Stimulated activated CD8-positive, alpha-beta memory T cell treated with anti-CD3 and anti-CD28 coated beads, Interleukin-2, amount 100 ng/mL, for 1 hour (primary cell): ENCODE measurements at places on chromosomes 1 and 21.

- no peak for DNase-seq
These were observed 122.5 kb downstream of the GIPC2 start for GRCh38 chr1:78168306-78168705.

DNA sequence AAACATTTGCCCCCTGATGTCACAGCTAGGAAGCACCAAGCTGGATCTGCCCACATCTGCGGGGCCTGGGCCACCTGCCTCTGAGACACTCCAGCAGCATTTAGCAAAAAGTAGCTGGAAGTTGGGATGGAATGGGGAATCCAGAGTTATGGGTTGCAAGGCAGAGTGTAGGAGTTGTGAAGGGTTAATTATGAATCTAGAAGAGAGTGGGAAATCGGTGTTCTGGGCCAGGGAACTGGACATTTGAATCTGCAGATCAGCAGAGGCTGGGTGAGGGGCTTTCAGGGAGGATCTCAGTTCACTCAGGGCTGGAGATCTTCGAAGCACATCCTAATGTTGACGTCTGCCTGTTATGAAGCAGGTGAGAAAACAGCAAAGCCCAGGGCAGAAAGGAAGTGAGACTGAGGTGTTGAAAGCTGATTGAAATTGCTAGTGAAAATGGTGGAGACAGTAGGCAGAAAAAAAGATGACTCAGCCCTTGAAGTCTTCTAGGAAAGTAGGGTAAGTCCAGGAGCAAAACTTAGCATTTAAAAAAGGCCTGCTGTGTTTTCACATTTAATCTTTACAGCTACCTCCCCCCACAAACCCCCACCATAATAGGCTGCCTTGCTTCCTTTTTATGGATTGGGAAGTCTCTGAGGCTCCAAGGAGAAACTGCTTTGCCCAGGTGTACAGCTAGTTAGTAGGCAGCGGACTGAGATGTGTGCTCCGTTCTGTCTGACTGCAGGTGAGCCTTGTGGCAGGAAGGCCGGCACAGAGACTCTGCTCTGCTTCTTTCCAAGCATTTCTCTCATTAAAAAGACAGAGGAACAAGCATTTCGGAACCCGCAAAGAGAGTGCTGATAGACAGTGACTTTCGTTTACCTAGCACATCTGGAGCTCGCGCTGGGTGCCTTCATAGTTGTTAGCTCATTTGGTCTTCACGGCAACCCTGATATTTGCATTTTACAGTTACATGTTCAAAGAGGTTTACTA is 7.2 kb downstream of the VANGL1 start:
- no peak for DNase-seq

DNA sequence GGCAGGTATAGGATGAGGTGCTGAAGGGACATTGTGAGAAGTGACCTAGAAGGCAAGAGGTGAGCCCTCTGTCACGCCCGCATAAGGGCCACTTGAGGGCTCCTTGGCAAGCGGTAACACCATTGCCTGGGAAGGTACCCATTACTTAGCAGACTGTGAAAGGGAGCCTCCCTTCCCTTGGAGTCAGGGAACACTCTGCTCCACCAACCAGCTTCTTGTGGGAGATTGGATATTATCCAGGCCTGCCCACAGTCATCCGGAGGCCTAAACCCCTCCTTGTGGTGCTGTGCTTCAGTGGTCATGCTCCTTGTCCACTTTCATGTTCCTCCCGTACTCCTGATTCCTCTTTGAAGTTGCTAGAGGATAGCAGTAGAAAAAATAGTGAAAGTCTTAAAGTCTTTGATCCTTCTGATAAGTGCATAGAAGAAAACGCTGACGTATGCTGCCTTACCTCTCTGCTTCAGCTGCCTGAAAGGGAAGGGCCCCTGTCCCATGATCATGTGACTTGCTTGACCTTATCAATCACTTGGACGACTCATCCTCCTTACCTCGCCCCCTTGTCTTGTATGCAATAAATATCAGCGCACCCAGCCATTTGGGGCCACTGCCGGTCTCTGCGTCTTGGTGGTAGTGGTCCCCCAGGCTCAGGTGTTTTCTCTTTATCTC is 16.0 kb downstream of the RBBP4 start:
- DNase-seq: no peak

- DNase-seq: no peak
These were observed 1262.8 kb upstream of the PRMT6 start for GRCh38 chr1:105793536-105794146.

- DNase-seq: no peak
These were observed 69.3 kb downstream of the XCL1 start for GRCh38 chr1:168645721-168646120.

DNA sequence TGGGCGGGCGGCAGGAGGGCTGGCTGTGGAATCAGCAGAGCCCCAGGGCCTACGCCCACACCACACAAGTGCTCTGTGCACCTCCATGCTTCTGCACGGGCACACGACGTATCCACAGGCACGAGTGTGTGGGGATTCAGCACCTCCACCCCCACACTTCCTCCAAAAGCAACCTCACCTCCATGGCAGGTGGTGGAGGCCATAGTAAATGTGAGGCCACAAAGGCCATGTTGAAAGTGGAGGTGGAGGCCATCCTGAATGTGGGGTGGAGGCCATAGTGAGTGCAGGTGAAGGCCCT is 125.4 kb upstream of the VAMP3 start:
- DNase-seq: no peak

- DNase-seq: no peak
These were observed 241.8 kb downstream of the NPHP4 start for GRCh38 chr1:5750186-5751162.

DNA sequence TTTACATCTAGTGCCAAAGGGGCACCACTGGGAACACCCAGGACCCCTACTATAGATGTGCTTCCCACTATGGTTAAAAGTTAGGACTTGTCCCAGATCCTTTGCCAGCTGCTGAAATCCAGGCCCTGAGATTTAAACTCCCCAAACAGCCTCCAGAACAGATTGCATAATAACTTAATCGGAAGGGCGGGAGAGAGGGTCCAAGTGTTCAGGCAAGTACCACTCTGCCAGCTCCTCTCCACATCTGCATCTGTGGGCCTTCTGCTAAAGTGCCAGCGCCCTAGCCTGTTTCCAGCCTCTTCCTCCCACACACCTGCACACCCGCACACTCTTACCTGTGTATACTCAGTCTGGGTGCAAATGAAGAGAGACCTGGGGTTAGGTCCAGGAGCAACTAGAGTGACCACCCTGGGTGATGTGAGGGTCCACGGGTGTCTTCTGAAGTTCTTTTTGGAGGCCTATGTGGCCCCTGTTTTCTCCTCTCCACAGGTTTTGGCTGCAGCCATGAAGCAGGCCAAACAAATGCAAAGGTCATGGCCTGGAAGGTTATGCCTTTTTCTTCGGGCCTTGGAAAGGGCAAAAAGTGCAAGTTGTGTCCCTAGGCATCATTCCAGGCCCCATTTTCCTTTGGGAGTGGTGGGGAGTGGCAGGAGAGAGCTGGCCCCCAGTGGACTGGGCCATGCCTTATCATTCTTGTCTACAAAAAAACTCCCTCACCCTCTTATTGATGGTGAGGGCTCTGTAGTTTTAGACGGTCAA is 29.3 kb downstream of the KIRREL1 start:
- DNase-seq: no peak

DNA sequence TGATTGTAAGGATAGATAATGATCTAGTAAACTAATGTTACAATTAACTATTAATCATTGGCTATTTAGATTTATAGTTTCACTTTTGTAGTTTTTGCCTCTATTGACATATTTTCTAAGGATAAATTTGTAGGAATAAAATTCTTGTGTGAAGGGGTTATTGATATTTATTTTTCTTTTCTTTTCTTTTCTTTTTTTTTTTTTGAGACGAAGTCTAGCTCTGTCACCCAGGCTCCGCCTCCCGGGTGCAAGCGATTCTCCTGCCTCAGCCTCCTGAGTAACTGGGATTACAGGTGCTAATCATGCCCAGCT is 24.0 kb upstream of the DISC1 start:
- DNase-seq: no peak

GRCh38 chr1:210726621-210727020 is 397.9 kb downstream of the HHAT start:
- no peak for DNase-seq
